Naive thymus-derived CD4-positive, alpha-beta T cell (primary cell): ENCODE measurements at places on chromosomes 16 and 17. TPM values are rescaled to one million over a fixed set of nuclear protein-coding genes. Genes with fewer than 3 reads are reported as not detected.

The KRTAP1-1 gene
- not detected for total RNA-seq

The WFIKKN2 gene
- total RNA-seq: not detected

The ZNF629 gene
- 11.1 TPM for total RNA-seq

The CDH8 gene
- not detected for total RNA-seq

The MAPK8IP3 gene
- 96.7 and 112 TPM in 2 replicates for total RNA-seq

The KRT35 gene
- not detected for total RNA-seq

The GLP2R gene
- not detected for total RNA-seq

The ZPBP2 gene
- 0.51 TPM for total RNA-seq

DNA sequence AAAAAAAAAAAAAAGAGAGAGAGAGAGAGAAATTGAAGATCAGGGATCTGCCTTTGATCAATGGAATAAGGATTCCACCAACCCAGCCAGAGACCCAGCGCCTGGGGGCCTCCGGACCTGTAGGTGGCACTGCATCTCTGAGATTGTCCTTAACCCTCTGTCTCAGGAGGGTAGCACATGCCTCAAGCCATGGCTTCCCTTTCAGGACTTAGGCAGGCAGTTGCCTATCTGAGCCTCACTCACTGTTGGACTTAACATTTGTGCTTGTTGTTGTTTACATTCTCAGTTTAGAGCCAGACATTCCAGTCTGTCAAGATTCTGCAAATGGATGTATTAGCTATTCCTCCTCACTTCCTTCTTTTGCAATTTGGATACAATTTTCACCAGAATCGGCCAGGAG lies 5.1 kb upstream of the SCNN1B start:
- DNase-seq: no peak

- peak; percentile 44 for DNase-seq
These were observed 744 bp downstream of the CMIP start for GRCh38 chr16:81445143-81445961.

DNA sequence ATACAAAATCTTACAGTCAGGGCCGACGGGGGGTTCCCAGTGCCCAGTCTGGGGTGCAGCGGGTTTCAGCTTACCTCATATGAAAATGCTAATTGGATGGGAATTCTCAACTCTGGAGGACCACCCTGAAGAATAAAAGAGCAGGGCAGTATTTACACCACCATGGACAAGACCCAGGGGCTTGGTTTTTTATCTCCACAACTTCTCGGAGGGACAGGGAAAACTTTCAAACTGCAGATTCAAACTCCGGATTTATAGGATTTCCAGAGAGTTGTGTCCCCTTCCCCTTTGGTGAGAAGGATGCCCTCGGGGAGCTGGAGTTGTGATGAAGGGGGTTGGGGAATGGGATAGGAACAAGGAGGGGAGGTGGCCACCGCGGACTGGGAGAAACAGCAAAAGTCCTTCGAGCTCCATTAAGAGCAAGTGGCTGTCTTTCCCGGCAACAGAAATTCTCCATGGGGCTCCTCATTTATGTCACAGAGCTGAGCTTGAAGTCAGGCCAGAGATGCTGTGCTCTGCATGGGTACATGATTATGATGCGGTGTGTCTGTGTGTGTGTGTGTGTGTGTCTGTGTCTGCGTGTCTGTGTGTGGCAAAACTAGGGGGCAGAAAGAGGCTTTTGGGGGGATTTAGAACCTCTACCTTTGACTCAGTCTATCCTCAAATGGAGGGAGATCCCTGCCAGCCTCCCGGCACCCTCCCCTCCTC lies 15.7 kb downstream of the FOXL1 start:
- DNase-seq: no peak

GRCh38 chr17:68429881-68430280 lies 27.4 kb downstream of the WIPI1 start:
- DNase-seq: no peak

DNA sequence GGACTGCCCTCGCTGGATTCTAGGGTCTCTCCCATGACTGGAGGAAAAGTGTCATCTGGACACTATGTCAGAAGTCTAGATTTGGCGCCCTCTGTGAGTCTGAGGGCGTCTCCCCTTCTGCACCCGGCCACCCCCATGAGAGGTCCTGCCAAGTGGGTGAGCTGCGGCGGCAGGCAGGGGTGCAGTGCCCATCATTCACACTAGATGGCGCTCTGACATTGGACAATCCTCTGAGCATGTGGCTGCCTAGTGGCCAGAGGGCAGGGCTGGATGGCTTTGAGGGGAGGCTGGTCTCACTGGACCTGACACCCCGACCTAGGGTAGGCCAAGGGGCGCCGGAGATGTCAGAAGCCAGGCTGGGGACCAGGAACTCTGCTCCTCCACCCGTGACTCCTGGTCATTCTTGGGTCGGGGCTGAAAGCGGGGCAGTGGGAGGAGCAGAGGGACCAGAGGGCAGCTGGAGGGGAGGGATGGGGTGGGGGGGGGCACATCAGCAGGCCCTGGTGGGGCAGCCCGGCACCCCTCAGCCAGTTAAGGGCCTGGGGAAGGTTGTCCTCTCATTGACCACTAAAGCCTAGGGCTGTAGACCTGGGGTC lies 28.0 kb downstream of the MRM1 start:
- DNase-seq: peak; percentile 65

GRCh38 chr16:88466949-88467348 lies 13.9 kb downstream of the ZFPM1 start:
- no peak for DNase-seq

GRCh38 chr17:7177191-7177953 lies 1.8 kb downstream of the ASGR1 start:
- DNase-seq: peak; percentile 76

- no peak for DNase-seq
These were observed 10.1 kb downstream of the LITAF start for GRCh38 chr16:11576427-11577289.

GRCh38 chr16:75023009-75023408 lies 24.2 kb downstream of the ZNRF1 start:
- no peak for DNase-seq

DNA sequence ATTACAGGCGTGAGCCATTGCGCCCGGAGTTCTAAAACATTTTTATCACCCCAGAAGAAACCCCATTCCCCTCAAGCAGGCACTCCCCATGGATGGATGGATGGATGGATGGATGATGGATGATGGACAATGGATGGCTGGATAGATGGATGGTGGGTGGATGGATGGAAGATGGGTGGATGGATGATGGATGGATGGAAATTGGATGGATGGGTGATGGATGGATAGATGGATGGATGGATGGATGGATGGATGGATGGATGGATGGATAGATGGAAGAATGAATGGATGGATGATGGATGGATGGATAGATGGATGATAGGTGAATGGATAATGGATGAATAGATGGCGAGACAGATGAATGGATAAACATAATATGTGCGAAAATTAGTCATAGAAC lies 16.5 kb downstream of the PLA2G10 start:
- DNase-seq: no peak

DNA sequence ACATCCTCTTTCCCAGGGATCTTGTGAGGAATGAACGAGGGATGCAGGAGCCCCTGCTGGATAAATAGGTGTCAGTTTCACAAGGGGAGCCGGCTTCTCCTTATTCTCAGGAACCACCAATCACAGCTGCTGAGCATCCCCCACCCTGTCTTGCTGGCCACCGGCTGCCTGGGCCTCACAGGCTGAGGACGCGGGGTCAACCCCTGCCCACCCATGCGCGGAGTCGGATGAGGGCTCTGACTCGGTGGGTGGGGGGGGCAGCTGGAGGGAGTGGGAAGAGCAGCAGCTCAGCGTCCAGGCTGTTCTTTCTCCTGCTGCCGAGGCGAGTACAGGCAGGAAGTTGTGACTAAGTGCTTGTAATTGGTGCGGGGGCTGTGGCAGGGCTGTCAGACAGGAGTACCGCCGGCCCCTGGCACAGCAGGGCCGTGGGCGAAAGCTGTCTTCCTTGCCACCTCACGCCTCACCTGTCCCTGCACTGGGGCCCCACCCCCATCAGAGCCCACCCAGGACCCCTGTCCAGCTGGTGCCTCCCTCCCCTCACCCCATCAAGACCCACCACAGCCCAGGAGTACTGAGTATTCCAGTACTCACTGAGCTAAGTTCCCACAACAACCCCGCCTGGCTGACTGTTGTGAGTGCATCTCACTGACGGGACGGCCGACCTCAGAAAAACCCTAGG lies 11.0 kb upstream of the DPEP1 start:
- DNase-seq: peak; percentile 22

- no peak for DNase-seq
These were observed at the start of gene DPEP1 for GRCh38 chr16:89613231-89613953. Gene DPEP1, plus strand, starts transcription at chr16:89613642. Its CDS starts 16,769 bp downstream, at chr16:89630411.

DNA sequence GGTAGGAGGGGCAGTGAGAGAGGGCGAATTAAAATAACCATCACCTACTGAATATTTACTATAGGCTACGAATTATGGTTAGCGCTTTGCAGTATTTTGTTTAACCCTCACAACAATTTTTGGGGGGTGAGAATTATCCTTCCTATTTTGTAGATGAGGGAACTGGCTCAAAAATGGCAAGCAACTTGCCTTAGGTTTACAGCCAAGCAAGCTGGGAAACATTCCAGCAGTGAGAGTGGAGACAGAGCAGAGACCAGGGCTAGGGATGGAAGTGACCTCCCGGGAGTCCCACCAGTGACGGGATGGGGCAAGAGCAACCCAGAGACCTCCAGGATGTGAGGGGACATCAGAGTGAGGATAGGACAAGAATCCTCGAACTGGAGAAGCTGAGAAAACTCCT lies 352 bp upstream of the VMO1 start:
- DNase-seq: no peak
